Muscle of leg (tissue), 16 donors: ENCODE measurements at places on chromosomes 2 and 18. TPM values are rescaled to one million over a fixed set of nuclear protein-coding genes. Genes with fewer than 3 reads are reported as not detected.

PRSS56 gene
- total RNA-seq = 2.6 TPM

RBKS gene
- total RNA-seq = 0.80 TPM

GRCh38 chr2:212974692-212975091 is 176.7 kb downstream of the IKZF2 start:
- no peaks in the 10 kb centered on the region for H3K27me3 ChIP-seq
- H3K4me3 ChIP-seq = no peak overlapping the region
- no peaks in the 10 kb centered on the region for H3K4me1 ChIP-seq
- no peaks in the 10 kb centered on the region for H3K36me3 ChIP-seq

DNA sequence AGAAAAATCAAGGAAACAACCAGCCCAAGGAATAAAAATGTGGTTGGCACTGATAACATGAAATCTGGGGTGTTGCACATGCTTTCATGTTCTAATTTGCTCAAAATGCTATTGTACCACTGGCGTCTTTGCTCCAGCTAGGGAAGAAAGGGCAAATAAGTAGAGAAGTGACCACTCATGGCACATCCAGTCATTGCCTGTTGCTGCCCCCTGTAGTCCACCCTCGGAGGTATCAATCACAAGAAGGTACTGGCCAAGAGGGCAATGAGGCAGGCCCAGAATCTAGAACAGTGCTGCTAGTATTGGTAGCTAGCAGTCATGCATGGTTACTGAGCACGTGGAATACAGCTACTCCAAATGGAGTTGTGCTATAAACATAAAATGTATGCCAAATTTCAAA is 213.4 kb downstream of the CDCA7 start:
- H3K27ac ChIP-seq = no peak overlapping the region
- H3K4me1 ChIP-seq = peaks cover 7% of the 10 kb centered on the region
- H3K4me3 ChIP-seq = no peak overlapping the region
- DNase-seq = no peak
- H3K36me3 ChIP-seq = no peaks in the 10 kb centered on the region

DNA sequence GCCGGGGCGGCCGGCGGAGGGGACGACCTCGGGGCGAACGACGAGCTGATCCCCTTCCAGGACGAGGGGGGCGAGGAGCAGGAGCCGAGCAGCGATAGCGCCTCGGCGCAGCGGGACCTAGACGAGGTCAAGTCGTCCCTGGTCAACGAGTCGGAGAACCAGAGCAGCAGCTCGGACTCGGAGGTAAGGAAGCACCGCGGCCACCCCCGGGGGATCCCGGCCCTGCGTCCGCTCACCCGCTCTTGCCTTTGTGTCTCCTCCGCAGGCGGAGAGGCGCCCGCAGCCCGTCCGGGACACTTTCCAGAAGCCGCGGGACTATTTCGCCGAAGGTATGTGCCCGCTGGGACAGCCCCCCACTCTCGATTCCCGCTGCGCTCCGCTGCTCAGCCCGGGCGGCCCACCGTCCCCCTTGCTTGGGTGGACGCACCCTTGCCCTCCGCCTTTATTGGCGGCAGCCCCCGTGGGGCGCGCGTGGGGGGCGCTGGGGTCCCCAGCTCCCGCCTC is 611 bp downstream of the TCF7L1 start:
- DNase-seq = peak; percentile 62
- H3K4me1 ChIP-seq = peaks cover 39% of the 10 kb centered on the region
- peak overlapping the region; percentile 85 for H3K27ac ChIP-seq
- H3K36me3 ChIP-seq = peaks cover 12% of the 10 kb centered on the region

FTCDNL1 gene
- 2.6 TPM for total RNA-seq

LRATD1 gene
- 4.8 TPM for total RNA-seq

CDK15 gene
- total RNA-seq = 1.1 TPM

GRCh38 chr18:58813105-58813504 is 51.6 kb upstream of the ZNF532 start:
- no peaks in the 10 kb centered on the region for H3K4me1 ChIP-seq
- no peaks in the 10 kb centered on the region for H3K27me3 ChIP-seq
- H3K27ac ChIP-seq = no peak overlapping the region
- no peak overlapping the region for H3K4me3 ChIP-seq

DNA sequence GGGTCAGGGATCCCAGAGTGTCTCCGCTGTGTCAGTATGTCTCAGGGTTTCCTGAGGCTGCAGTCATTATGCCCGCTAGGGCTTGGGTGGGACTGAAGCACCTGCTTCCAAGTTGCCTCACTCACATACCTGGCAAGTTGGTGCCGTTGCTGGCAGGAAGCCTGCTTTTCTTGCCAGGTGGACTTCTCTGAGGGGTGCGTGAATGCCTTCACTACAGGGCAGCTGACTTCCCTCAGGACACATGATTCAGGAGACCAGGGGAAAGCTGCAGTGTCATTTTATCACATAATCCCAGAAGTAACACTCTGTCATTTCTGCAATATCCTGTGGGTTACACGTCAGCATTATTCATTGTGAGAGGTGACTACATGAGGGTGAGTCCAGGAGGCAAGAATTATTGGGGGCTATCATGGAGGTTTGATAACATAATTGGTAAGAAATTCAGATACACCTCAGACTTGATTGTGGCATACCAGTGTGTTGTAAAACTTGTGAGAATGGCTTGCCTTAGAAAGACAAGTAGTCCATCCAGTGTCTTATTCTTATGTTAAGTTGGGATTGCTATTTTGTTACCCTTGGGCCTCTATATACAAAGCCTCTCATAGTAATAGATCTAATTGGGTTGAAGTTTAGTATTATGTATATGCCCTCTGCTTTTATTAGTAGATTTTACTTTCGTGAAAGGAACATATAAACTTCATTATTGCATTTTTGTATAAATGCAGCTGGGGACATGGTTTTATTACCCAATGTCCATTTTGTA is 44.1 kb downstream of the NEDD4L start:
- H3K27ac ChIP-seq = no peak overlapping the region
- H3K27me3 ChIP-seq = no peaks in the 10 kb centered on the region
- H3K4me1 ChIP-seq = no peaks in the 10 kb centered on the region
- no peaks in the 10 kb centered on the region for H3K36me3 ChIP-seq

DNA sequence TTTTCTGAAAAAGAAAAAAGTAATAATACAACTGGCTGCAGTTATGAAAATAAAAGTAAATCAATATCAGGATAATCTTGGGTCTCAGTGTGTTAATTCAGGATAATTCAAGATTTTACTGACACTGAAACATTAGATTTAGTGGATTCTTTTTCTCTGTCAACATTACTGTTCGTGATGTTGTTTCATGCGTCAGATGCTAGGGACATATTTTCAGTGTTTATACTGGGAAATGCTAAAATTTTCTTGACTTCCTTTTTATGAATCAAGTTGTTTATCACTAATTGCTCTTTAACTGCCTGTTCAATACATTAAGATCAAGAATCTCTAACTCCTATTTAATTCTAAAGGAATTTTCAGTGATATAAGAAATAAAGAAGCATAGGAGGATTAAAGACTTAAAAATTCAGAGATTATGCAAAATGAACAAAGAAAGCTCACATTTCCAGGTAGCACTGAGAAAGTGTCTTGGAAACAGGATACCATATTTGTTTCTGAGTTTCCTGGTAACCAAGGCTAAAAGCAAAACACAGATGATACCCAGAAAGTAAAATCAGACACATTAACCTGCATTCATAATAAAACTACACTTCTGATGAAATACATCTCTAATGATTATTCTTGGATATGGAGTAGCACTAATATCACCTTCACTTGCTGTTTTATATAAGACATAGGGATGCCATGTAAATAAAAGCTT is 174.0 kb downstream of the ARL4C start:
- no peaks in the 10 kb centered on the region for H3K4me1 ChIP-seq
- DNase-seq = no peak

DNA sequence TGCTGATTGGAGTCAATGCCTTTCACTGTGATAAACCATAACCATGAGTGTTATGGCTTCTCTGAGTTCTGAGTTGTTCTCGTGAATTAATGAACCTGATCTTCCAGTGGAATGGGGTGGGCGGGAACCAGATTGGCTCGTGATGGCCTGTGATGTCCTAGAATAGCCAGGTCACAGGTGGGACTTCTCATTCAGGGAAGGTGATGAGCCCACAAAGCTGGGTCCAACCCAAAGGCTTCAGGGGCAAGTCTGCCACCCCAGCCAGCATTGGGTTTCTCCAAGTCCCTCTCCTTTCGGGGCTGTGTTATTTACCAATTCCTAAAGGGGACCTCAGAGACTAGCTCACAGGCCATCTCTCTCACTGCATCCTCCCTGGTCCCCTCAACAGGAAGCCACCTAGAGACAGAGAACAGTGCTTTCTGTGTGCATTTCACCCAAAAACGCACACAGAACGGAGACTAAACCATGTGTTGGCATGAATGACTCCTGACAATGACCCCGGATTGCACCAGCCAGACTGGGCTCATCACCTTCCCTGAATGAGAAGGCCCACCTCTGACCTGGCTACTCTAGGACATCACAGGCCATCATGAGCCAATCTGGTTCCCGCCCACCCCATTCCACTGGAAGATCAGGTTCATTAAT is 85.5 kb downstream of the MALT1 start:
- H3K4me3 ChIP-seq = no peak overlapping the region
- H3K4me1 ChIP-seq = peaks cover 3% of the 10 kb centered on the region
- no peaks in the 10 kb centered on the region for H3K36me3 ChIP-seq

GPR35 gene
- total RNA-seq = 1.1 TPM

DNA sequence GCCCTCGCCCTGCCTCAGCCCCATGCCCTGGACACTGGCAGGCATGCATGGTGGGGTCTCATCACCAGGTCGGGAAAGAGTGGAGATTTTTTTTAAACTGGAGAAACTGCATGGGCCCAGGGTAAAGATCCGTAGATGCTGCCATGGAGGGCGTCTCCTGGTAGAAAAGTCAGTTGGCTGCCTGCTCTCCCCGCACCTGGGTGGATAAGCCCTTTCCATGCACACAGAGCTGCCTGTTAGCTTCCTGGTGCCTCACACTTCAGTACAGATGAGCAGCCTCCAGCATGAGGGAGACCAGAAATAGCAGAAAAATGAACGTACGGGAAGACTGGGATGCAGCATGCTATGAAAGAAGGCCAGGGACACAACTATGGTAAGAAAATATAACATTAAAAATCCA is 92.0 kb downstream of the ASAP2 start:
- no peak overlapping the region for H3K27ac ChIP-seq
- H3K36me3 ChIP-seq = peaks cover 14% of the 10 kb centered on the region
- no peaks in the 10 kb centered on the region for H3K27me3 ChIP-seq
- H3K4me3 ChIP-seq = no peak overlapping the region
- no peak for DNase-seq

DNA sequence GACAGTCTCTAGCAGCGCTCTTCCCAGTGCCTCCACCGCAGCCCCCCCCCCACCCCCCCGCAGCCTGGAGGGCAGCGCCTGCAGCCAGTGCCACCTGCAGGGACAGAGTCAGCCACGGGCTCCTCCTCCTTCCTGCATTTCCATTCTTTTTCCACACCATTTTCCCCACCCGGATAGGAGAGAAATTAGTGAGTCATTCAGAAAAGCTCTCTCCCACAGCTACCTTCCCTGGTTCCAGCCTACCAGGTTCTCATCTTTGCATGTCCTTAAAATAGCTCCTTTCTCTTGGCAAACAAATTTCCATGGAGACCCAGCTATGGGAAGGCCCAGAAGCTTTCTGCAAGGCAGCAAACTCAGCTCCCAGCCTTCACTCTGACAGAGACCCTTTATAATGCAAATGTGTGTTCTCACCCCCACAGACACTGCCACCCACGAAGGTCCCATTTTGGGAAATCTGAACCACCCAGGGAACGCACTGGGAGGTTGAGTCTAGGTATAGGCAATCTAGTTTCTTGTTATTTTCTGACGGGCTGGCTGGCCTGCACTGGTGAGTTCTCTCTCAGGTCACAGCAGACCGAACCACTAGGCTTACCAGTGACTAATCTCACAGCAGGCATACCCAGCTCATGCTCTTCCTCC is 41.8 kb upstream of the ATG16L1 start:
- H3K36me3 ChIP-seq = no peaks in the 10 kb centered on the region
- DNase-seq = peak; percentile 89
- H3K4me1 ChIP-seq = peaks cover 33% of the 10 kb centered on the region
- H3K4me3 ChIP-seq = no peak overlapping the region
- H3K27me3 ChIP-seq = no peaks in the 10 kb centered on the region
- peak overlapping the region; percentile 59 for H3K27ac ChIP-seq

DNA sequence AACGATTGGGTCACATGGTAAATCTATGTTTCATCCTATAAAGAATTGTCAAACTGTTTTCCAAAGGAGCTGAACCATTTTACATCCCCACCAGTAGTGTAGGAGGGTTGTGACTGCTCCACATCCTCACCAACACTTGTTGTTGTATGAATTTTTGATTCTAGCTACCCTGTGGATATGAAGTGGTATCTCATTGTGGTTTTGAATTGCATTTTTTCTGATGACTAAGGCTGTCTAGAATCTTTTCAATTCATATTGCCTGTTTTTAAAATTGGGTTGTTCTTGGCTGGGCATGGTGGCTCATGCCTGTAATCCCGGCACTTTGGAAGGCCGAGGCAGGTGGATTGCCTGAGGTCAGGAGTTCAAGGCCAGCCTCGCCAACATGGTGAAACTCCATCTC is 44.5 kb downstream of the TXNL1 start:
- DNase-seq = no peak
- no peak overlapping the region for H3K4me3 ChIP-seq
- H3K27ac ChIP-seq = no peak overlapping the region
- no peaks in the 10 kb centered on the region for H3K4me1 ChIP-seq
- H3K27me3 ChIP-seq = no peaks in the 10 kb centered on the region

DNA sequence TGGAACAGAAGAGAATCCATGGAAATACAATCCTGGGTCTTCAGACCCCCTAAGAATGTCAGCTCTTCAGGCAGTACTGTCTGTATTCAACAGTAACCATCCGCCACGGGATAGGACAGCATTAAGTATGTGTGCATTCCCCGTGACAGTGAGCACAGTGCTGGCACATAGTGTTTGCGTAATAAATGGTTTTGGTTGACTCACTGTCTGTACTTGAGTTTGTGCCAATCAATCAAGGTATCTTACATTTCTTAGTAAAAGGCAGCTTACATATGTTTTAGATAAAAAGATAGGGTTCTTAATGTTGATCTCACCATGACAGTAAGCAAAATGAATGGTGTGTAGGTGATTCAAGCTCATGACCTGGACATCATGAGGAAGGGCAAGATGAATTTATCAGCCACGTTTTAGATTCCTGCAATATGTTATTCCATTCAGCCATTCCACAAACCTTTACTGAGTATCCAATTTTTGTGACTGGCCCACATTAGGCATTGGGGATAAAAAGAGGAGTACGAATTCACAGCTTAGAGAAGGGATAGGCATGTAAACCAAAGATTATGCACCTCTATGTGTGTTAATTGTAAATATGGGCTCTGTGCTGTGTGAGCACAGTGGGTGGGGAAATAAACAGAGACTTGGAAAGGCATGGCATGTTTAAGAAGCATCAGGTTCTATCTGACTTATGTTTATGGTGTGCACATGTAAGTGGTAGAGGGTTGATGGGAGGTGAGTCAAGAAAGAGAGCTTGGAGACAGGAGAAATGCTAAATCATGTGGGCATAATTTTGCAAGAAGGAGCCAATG is 258.8 kb downstream of the SLC8A1 start:
- H3K36me3 ChIP-seq = no peaks in the 10 kb centered on the region
- no peaks in the 10 kb centered on the region for H3K27me3 ChIP-seq
- no peak overlapping the region for H3K4me3 ChIP-seq
- H3K27ac ChIP-seq = no peak overlapping the region
- no peak for DNase-seq

LHCGR gene
- total RNA-seq = 0.44 TPM
